SJCRH30 (cell line): ENCODE measurements at places on chromosomes 7 and 10.

DNA sequence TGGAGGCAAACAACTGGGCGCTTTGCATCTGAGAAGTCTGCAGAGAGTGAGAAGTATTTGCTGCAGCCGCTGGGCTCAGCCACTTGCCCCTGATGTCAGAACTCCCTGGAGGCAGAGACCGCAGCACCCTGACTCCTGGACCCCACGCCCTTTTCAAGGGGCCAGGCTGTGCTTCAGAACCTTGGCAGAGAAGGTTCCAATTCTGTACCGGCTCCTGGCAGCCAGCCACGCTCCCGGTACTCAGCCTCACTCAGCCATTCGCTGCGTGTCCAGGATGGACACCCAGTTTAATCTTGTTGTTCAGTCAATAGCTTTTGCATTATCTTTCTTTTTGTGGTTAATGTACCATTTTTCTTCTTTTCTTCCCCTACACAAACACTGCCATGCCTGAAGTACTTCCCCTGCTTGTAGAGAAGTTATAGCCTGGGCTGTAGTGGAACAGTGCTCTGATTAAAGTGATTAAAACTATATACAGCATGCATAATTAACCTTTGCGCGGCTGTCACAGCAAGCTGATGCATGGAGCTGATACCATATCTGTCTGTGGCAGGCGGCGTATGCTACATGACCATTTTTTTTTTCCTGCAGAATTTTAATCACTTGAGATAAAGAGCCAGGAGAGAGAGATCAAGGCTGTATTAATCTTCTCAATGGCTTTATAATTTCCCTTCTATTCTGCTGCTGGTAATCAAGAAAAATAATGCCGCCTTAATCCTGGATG lies 578.5 kb downstream of the SDK1 start:
- DNase-seq = no peak

DNA sequence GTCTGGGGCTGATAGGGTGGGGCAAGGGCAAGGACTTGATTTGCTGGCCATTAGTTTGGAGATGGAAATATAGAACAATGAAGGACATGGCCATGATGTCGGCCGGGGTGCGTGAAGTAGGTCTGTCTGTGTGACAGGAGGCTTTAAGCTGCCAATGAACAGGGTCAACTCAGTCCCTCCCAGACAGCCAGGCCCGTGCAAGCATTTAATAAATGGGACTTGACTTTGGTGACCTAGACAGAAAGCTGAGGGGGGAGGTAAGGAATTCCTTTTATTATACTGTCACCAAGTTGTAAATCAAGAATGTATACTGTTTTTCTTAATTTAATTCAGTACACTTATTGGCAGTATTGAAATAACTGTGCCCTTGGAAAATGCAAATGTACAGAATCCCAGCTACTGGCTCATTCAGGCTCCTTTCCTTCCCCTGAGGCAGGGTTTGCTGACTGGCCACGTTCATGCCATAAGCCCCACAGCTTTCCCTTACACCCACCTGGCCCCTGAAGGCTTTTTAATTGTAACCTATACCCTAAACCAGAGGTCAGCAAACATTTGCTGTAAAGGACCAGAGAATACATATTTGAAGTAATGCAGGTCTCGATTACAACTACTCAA lies 87.2 kb downstream of the WIPF3 start:
- no peak for DNase-seq

GRCh38 chr10:12482587-12482986 lies 133.2 kb downstream of the CAMK1D start:
- DNase-seq = no peak

- no peak for DNase-seq
These were observed 55.3 kb downstream of the SLC25A13 start for GRCh38 chr7:96266580-96266979.

- no peak for DNase-seq
These were observed 33.4 kb downstream of the ADAP1 start for GRCh38 chr7:921071-921461.

DNA sequence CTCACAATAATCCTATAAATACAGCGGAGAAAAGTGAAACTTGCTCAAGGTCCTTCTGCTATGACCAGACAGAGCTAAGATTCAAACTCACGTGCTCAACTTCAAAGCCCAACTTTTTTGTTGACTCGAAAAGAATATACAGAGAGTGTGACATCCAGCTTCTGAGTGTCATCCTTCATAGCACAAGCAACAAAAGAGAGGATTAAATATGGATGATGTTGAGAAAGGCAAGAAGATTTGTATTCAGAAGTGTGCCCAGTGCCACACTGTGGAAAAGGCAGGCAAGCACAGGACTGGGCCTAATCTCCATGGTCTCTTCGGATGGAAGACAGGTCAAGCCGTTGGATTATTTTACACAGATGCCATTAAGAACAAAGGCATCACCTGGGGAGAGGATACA lies 2.1 kb upstream of the FAM3C start:
- no peak for DNase-seq

DNA sequence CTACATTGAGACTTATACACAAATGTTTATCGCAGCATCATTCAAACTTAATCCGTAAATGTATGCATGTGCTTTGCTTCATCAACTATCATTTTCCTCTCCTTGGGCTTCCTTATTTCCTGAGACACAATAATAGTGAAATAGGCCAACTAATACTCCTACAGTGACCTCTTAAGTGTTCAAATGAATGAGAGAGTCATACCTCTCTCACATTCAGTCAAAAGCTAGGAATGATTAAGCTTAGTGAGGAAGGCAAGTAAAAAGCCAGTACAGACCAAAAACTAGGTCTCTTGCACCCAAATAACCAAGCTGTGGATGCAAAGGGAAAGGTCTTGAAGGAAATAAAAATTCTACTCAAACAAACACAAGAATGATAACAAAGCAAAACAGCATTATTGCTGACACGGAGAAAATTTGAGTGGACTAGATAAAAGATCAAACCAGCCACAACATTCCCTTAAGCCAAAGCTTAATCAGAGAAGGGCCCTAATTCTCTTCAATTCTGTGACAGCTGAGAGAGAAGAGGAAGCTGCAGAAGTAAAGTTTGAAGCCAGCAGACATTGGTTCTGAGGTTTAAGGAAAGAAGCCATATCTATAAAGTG lies 72.3 kb downstream of the GLCCI1 start:
- no peak for DNase-seq

DNA sequence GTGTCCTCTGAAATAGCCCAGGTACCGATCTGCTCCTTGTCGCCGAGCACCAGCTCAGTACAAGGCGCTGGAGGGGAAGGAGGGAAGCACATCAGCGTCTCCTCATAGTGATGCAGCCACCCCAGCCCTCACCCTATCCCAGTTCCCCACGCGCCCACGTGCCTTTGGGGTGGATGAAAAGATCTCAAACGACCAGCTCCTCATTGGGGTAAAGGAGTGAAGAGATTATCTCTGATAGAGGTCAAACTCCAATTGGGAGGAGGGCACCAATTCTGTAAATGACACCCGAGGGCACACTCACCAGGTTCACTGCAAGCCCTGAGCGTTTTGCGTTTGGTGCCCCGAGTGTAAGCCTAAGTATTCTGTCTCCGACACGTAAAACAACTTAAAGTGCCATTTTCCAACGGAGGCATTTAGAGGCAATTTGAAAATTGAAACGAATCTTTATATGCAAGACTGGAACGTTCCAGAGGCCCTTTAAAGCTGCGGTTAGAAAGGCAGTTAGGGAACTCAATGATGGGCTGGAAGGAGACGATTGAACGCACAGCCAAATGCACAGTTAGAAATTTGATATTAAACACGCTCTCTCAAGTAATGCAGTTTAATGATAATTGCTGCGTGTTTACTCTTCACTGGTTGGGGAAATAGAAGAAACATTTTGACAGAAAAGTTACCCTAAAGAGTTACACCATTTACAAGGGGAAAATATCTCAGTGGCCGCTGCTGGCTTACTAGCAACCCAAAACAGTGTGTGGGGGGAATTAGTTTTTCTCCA lies 8.9 kb upstream of the EMX2 start:
- no peak for DNase-seq

GRCh38 chr10:29691564-29692072 lies 56.8 kb upstream of the SVIL start:
- peak; percentile 70 for DNase-seq

DNA sequence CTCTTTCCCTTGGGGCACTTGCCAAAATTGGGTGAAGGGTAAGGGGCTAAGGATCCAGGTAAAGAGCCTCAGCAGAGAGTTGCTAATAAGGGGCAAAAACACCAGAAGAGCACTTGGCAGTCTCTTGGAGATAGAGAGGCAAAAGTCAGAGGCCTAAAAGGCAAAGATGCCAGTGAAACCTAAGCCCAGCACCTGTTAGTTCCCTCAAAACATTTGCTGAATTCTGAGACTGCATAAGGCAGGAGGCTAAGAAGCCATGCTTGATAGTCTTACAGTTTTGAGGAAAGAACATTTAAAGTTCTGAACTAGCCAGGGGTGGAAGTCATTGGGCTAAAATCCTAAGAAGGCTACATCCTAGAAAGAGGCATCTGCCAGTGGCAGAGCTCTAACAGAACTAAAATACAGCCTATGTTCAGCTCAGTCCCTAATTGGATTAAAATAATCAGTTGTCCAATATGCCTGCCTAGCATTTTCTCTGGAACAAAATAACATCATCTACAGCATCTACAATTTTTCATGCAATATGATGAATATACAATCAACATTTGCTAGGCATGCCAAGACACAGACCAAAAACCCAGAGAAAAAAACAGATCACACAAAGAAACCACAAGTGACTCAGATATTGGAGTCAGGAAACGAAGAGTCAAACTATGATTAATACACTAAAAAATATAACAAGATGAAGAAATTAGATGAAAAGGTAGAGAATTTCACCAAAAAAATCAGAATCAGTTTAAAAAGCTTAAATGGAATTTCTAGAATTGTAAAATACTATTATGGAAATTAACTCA lies 7.7 kb downstream of the HTR7 start:
- no peak for DNase-seq

GRCh38 chr10:108850138-108850854 lies 1073.0 kb downstream of the XPNPEP1 start:
- DNase-seq = no peak

DNA sequence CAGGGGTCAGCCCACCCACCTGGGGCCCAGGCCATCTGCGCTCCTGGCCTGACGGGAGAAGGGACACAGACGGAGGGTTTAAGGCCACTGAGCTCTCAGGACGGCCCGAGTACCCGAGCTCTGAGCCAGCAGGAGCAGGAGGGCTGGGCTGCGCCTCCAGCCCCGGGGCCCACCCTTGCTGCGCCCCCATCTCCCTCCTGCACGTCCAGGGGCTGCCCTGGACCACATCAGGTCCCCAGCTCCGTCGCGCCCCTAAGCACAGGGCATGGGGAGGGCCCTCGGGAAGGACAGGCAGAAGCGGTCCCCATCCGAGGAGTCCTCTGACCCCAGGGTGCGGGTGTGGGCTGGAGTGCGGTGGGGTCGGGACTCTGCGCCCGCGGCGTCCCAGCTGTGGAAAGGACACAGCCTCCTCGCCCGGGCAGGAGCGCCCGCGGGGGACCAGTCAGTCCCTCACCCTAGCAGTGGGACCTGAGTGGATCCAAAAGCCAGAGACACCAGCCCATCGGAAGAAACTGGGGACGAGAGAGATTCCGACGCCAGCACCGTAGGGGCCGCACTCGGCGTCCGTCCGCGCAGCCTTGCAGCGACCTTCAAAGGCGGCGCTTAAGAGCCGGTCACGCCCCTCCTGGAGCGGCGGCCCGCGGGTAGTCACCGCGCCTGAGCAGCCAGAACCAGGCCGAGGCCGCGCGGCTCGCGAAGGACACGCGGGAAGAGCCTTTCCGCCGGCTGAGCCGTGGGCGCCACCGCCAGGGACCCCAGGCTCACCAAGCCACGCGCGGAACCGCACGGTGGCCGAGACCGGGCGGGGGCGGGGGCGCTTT lies 15.9 kb downstream of the CAMK2B start:
- no peak for DNase-seq

GRCh38 chr7:102823390-102824119 lies 74.8 kb downstream of the FAM185A start:
- no peak for DNase-seq

- no peak for DNase-seq
These were observed 28.6 kb downstream of the CDK1 start for GRCh38 chr10:60806921-60807320.

DNA sequence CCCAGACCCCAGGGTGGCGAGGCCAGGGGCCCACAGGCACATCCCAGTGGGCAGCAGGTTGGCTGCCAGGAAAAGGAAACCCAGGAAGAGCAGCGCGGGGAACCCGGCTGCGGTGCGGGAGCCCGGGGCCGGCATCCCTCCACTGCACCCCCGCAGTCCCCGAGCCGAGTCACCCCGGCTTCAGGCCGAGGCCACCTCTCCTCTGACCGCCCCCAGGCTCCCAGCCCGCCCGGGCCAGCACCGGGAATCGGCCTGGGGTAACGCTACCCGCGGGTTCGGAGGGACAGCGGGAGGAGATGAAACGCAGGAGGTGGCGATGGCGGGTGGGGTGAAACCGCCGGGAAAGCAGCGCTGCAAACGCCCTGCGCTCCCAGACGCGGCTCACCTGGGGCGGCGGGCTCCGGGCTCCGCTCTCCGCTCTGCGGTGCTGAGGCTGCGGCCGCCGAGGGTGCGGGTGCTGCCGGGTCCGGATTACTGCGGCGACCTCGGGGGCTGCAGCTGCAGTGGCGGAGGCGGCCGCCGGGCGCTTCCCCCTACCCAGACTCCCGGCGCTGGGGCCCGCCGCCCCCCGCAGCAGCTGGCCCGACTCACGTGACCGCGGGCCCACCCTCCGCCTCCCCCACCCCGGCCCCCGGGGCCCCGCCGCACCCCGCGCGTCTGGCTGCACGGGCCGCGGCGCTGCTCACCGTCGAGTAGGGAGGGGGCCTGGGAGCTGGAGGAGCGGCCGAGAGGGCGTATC lies at the start of gene SCRN1:
Gene SCRN1, minus strand, starts transcription at position 545 of the 739 bp plus-strand sequence. CDS start 20,734 bp downstream, outside the sequence.
- peak; percentile 82 for DNase-seq

DNA sequence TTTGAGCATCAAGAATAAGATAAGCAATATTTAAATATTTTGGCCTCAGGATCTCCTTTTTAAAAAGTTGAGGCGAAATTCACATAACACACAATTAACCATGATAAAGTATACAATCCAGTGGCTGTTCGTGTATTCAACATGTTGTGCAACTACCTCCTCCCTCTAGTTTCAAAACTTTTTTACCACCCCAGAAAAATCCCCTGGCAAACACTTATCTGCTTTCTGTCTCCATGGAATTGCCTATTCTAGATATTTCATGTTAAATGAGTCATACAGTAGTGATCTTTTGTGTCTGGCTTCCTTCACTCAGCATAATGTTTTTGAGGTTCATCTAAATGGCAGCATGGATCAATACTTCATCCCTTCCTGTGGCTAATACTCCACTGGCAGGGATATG lies 31.8 kb upstream of the IL15RA start:
- no peak for DNase-seq

DNA sequence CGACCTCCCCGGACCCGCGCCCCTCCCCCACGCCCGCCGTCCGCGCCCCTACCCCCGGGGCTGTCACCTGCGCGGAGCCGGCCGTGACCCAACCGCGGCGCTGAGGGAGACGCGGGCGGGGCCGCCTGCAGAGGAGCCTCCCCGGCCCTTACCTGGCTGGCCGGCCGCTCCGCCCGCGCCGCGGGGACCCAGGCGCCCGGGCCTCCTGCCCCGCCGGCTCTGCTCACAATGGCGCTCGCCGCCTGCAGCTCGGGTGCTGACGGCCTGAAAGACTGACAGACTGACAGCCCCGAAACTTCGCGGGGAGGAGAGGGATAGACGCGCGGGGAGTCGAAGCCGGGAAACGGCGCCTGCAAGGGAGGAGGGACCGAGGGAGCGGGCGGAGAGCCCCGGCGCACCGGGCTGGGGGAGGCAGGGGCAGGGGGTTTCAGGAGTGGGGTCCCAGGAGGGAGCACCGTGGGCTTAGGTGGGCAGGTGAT lies 393 bp downstream of the ZNF467 start:
- no peak for DNase-seq

GRCh38 chr10:93165367-93165766 lies 91.7 kb downstream of the CYP26A1 start:
- DNase-seq = no peak
